ENCODE measurements at places on chromosomes 13 and 19.
A peak's percentile ranks its signal among the peaks of the same experiment; 100 is the strongest.

- DNase-seq = no peak
Measured at GRCh38 chr13:109213714-109214113, 572.7 kb downstream of the IRS2 start.

- no peak for DNase-seq
Measured at GRCh38 chr13:101624981-101625380, 172.5 kb downstream of the ITGBL1 start.

DNA sequence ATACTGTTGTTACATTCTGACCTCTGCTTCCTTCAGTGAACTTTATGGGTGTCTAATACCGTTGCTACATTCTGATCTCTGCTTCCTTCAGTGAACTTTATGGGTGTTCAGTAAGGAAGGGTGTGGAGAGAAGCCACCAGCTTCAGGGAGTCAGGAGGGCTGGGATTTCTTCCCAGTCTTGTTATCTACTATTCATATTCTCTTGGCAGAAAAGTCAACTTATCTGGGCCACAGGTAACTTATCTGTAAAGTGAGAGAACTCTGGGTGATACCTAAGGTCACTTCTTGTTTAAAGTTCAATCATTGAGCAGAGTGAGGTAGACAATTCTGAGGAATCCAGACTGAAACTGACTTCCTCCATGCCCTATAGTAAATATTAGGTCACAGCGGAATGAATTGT lies 71.2 kb upstream of the STK24 start:
- no peak for DNase-seq

DNA sequence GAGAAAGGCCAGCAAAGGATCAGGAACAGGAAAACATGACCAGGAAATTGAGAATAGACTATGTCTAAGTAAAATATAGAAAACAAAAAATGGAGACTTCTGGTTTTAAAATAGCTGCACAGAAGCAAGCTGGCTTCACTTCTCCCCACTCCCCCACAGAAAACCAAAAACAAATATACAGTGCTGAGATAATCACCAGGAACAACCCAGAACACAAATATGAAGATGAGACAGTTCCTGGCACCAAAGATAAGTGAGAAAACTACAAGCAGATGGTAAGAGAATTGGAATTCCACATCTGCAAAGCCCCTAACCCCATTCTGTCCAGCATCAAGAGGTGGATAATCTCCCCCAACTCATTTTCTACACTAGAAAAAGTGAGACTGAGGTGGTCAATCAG lies 397.7 kb downstream of the SUCLA2 start:
- DNase-seq = no peak

- DNase-seq = no peak
Measured at GRCh38 chr19:38706792-38707511, 37.3 kb downstream of the CAPN12 start.

DNA sequence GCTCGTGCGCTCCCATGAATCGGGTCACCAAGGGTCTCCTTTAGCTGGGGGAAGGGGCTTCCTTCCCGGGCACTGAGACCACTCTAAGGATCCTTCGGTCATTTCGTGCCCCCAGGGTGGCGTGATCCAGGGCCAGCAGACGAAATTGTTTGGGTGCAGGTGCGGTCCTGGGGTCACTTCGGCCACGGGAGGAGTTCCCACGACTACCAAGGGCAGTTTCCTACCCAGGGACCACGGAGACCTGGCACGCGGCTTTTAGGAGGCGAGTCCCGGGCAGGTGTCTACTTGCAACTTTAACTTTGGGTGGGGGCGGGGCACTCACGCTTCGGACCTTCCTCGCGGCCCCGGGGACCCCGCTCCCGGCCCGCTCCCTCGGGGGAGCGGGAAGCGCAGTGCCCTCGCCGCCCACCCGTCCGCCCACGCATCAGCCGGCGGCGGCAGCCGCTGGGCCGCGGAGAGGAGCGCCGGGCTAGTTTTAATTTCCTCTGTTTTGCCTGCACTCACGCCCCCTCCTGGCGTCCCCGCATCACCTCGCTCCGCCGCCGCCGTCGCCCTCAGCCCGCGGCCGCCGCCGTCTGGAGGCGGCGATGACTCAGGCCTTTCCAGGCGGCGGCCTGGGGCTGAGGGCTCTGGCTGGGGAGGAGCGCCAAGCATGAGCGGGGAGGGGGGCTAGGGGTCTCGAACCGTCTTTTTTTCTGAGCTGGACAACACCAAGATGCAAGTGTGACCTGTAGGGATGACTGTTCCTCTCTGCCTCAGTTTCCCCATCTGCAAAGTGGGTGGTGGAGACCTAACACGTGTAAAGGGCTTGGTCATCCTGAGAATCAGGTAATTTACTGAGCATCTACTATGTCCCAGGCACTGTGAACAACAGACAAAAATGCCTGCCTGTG lies 21.8 kb downstream of the OLFM2 start:
- peak; percentile 72 for DNase-seq

DNA sequence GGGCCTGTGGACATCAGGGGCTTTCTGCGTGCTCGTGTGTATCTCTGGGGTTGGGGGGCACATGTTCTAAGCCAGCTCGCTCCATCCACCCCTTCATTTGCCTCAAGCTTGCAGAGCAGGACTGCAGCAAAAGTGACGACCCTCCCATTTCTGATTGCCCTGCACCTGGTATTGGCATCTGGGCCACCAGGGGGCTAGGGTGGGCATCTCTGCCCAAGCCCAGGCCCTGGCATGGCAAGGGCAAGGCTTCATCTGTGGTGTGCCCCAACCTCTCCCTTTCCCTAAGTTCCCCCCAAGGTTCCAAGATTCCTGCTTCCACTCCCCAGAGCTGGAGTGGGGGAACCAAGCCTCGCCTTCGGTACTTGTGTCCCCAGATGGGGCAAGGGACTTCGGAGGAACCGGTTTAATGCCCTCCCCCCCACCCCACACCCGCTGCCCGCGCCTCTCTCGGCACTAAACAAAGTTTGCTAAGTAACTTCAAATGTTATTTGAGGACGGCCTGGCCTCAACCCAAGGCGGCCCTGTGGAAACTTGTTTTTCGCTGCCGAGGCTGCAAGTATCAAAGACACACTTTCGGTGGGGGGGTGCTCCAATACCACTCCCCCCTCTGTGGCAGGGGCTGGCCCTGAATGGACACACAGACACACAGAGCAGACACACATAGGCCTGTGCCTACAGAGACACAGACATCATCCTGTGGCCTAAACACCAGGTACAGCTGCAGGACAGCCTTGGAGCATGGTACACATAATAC lies 12.2 kb downstream of the NFIX start:
- DNase-seq = no peak

GRCh38 chr13:76398425-76398824 lies 487.8 kb downstream of the KCTD12 start:
- no peak for DNase-seq

- no peak for DNase-seq
Measured at GRCh38 chr13:67225252-67226159, 4.6 kb downstream of the PCDH9 start.

- DNase-seq = no peak
Measured at GRCh38 chr13:98353750-98354149, 176.7 kb upstream of the RNF113B start.

GRCh38 chr19:2286402-2287140 lies 4.6 kb upstream of the PEAK3 start:
- no peak for DNase-seq

DNA sequence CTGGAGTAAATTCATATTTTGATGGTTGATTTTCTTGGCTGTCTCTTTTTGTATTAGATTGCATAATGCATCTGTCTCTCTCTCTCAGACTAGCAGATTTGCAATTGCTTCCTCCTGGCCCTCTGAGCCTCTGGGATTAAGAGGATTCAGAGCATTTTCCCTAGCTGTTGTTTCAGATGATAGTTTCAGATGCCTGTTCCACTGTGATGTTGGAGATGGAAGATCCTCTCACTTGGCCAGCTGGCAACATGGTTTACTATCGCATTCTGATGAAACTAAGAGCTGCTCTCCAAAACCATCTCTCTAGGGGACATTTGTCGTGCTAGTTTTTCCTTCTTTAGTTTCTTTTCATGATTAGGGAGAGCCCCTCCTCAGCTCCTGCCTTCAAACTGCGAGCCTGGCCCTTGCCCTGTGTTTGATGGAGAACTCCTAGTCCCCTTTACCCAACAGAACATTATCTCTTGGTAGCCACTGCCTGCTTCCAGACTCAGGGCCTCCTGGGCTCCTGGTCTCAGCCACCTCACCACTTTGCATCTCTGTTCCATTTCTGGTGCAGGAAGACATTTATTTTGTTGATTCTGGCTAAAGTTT lies 244.6 kb downstream of the B3GLCT start:
- no peak for DNase-seq
